ENCODE measurements at places on chromosomes 3 and 15. TPM values are rescaled to one million over a fixed set of nuclear protein-coding genes. Genes with fewer than 3 reads are reported as not detected.

The MINAR1 gene
- 0.25 TPM for total RNA-seq

The CSTA gene
- total RNA-seq, result not detected

The FBXO40 gene
- not detected for total RNA-seq

The NPAP1 gene
- not detected for total RNA-seq

The ANKUB1 gene
- total RNA-seq, result not detected

The CCDC71 gene
- total RNA-seq, result 12.4 TPM

The ST8SIA2 gene
- total RNA-seq, result not detected

The ROPN1B gene
- 1.5 TPM for total RNA-seq

The FLNB gene
- total RNA-seq, result 225 TPM

The C3orf70 gene
- total RNA-seq, result not detected

The CHRD gene
- 5.2 TPM for total RNA-seq

The ACVR2B gene
- 5.2 TPM for total RNA-seq

The ZDHHC19 gene
- total RNA-seq, result not detected

DNA sequence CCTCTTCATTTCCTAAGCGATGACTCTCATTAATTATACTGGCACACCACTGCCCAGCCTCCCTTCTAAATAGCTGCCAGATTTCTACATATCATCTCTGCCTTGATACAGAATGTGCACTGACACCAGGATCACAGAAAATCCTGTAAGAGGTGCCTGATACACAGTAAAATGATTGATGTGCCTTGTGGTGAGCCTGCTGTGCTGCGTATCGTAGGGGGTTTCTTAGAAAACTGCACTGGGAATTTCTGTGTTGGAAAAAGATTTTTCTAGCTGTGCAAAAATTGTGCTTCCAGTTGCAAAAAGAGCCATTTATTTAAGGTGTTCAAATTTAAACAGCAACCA lies 3.0 kb upstream of the PLCH1 start:
- DNase-seq, result no peak

- no peak for DNase-seq
These were observed 339.7 kb upstream of the EPHA3 start for GRCh38 chr3:88767746-88768145.

GRCh38 chr3:89032346-89033013 lies 74.9 kb upstream of the EPHA3 start:
- DNase-seq, result no peak

DNA sequence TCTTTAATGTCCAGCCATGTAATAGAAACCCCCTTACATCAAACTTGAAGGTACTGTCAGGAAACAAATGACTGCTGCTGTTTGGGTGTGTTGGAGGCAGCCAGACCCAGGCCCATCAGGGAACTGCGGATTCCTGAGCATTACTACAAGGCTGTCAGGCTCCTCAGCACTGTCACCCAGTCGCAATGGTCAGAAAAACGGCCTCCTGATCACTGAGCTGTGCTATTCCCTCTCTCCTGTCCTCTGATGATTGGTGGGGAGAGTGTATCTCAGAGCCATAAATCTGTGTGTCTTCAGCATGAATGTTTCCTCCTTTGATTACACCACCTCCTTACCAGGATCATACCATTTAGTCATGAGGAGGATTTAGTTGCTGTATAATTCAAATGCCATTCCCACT lies 135.2 kb upstream of the GADL1 start:
- DNase-seq, result no peak

GRCh38 chr15:88191812-88192165 lies 64.8 kb downstream of the NTRK3 start:
- DNase-seq, result no peak

DNA sequence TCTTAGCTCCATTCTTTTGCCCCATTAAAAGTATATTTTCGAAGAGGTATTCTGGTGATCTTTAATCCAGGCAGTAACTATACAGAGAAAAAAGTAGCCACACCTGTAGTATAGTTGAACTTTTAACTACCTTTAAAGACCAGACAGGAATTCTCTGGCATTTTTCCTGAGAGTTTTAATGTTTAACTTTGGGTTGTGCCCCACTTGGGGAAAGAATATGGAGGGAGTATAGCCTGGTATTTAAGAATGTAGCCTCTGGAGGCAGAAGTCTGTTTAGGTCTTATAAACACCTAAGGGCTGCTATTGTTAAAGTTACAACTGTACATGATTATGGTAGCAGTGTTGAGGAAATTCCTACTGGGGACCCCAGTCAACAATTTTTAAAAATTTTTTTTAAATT lies 19.3 kb downstream of the C3orf85 start:
- peak; percentile 66 for DNase-seq

GRCh38 chr15:33716025-33716424 lies 252.3 kb upstream of the CHRM5 start:
- no peak for DNase-seq

DNA sequence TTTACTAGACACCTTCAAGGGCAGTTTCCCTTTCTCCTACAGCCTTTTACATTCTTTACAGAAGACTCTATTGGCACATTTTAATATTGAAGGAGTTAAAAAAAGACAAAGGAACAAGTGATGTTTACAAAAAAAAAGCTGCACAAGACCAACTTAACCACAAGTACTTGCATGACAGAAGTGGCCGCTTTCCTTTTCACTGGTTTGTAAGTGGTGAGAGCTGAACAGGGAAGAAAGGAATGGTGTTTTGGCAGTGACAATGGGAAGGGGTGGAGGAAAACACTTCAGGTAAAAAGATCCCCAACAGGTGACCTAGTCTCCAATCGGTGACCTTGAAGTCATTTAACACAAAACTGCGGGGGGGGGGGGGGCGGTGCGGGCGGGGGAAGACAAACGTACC lies 1.1 kb downstream of the WDR72 start:
- no peak for DNase-seq

DNA sequence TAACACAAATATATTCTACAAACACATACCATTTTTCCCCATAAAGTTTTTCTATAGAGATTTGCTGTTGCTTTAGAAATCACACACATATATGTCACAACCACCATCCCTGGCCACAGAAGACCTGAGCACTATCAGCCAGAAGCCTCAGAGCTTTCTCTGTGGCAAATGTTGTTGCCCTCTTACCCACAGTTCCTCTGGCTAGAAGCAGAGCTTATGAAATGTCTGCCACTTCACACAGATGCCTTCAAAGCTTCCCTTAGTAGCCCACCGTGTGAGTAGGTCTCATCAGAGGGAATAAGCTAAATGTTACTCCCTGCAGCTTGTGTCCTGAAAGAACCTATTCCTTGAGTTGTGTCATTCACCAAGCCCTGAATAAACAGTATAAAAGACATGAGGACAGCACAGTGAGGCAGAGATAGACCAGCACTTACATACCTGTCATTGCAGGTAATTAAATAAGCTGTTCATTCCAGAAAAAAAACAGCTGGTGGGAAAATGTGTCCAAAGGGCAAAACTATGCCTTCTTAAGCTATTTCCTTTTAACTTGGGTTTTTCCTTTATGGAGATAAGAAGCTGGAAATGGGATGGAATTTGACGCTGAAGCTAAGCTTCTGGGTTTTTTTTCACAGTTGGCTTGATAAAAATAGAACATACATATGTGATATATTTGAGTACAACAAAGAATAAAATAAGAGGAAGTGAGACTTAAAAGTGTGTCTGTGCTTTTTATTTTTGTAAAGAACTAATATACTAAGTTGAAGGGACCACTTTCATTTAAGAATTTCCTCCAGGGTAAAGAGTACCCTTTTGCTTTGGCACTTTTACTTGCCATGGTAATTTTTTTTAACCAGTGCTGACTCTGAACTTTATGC lies 391.4 kb downstream of the KCNH8 start:
- DNase-seq, result no peak

DNA sequence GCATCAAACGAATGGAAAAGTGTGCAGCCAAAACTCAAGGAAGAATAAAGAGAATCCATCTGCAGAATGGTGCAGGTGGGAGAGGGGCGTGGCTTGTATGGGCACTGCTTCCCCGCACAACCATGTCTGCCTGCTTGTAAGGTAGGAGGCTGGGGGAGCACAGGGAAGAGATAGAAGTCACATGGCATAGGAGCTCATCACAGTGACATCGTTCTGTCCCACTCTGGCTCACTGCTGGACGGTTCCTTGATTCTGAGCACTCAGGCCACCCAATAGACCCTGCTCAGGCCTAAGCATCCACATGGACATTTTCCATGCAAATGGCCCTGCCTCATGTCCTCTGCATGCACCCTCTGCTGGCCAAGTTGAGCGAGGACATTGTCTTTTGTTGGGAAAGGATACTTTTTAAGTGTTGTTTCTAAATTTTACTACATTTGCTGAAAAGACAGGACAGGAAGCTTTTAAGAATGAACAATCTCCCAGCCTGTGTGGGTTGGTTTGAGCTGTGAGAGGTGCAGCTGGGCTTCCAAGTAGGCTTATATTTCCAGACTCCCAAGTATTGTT lies 3.1 kb downstream of the MYLK start:
- DNase-seq, result peak; percentile 53

DNA sequence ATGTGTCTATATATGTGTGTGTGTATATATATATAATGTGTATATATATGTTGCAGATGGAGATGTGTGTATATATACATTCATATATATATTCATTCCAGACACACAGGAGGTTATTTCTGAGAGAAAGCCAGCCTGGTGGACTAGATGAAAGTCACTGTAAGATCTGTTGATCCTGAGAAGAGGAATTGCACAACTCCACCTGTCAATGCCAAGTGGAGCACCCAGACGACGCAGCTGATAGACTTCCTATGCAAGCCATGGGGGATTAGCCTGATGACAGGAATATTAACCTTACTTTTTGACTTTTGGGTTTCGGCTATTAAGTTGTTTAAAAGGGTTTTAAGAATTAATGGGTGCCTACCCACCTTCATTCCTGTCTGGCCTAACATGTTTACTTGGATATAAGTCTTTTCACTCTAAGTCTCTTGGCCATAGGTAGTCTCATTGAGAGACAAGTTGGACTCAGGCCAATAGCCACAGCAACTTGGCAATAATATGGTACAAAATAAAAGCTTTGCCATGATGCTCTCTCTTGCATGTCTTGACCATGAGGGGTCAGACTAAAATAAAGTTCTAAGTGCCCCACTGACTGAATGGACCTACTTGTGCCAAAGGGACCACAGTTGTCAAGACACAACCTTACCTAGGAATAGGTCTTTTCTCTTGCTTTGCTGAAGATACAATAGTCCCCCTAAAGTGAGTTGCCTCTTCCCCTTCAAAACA lies 35.9 kb upstream of the GOLGA6L2 start:
- no peak for DNase-seq

DNA sequence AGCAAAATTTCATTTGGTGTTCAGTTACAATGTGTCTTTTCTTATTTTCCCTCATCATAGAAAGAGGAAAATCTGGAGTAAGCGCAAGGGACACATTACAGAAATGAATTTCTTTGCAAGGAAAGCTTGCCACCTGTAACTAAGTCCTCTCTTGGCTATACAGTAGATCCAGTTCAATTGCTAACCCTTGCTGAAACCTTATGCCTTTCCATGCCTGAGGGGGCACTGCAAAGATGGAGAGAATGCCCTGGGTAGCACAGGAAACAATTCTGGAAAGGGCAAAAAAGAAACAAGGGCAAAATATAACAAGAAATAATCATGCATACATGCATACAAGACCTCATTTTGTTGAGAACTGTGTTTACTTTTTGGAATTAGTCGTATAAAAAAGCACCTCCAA lies 4.3 kb downstream of the CADM2 start:
- DNase-seq, result no peak

GRCh38 chr3:154970797-154971196 lies 109.3 kb upstream of the MME start:
- DNase-seq, result no peak

- DNase-seq, result no peak
These were observed 10.9 kb downstream of the RMDN3 start for GRCh38 chr15:40743921-40744814.

GRCh38 chr3:186823386-186823785 lies 17.1 kb upstream of the RFC4 start:
- no peak for DNase-seq

DNA sequence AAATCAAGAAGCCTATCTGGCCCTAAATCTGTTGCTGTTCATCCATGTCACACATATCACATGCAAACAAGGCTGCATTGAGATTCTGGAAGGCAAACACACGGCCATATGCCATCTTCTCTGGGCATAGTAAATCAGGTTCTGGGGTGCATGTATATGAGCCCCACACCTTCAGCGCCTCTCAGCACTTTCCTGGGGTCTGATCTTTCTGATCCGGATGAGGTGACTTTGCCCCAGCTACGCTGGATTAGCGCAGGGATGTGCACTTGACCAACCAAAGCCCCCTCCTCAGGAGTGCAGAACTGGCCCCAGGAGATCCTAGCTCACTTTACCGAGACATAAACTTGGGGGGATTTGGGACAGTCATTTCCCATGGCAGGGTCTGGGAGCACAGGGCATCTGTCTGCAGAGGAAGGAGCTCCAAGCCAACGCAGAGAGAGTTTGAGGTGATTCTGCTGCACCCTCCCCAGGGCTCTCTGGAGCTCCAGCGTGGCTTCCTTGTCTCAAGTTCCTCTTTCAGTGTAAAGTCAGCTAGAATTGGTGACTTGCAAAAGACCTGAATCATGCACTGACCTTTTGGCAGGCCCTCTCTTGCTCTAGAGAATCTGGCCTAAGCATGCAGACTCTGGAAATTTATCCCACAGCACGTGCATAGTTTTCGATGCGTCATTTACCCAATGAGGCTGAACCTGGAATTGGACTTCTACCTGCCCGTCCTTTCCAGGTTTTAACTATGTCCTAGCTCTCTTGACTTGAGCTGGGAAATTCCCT lies 63.5 kb upstream of the KLF13 start:
- peak; percentile 58 for DNase-seq

DNA sequence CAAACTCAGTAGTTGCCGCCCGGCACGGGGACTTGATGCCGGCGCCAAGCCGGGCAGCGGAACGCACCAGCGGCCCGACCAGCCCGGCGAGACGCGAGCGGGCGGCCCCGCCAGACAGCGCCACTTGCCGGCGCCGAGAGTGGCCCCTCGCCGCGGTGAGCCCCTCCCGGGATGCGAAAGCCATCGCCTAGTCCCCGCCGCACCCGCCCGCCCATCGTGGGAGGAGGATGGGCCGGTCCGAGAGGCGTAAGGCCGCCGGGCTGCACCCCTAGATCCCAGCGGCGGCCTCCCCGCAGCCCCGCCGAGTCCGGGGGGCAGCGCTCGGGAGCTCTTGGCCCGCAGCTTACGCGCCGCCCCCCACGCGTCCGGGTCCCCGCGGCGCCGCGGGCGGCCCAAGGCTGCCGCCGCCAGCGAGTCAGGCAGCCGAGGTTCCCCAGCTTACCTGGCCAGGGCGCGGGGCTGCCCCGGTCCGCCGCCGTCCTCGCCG lies 609 bp downstream of the GOLGA8A start:
- DNase-seq, result peak; percentile 11

GRCh38 chr3:49554633-49555265 lies 472 bp downstream of the BSN start:
- no peak for DNase-seq

DNA sequence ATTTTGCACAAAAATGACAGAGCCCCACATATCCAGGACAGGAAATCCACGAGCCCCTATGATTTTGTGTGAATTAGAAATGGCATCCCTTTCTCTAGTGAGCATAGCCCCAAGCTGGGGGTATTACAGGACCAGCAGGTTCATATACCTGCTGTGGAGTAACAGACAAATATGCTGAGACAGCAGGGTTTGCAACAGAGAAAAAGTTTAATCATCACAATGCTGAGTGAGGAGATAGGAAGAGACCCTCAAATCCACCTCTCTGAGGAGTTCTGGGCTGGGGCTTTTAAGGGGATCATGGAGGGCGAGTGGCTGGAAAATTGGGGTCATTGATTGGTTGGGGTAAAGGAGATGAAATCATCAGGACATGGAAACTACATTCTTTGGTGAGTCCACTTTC lies 8.4 kb upstream of the MYZAP start:
- DNase-seq, result no peak

GRCh38 chr15:101213147-101213546 lies 38.7 kb downstream of the CHSY1 start:
- DNase-seq, result no peak

Measured in HT-29 (cell line).